ENCODE measurements at places on chromosomes 2 and 18. TPM values are rescaled to one million over a fixed set of nuclear protein-coding genes. Genes with fewer than 3 reads are reported as not detected.

The TLX2 gene
- total RNA-seq = 0.93 TPM

The CCBE1 gene
- total RNA-seq = 4.8 TPM

The ANKRD62 gene
- not detected for total RNA-seq

The CTAGE1 gene
- not detected for total RNA-seq

The ILKAP gene
- 38.9 TPM for total RNA-seq

The IL1RL2 gene
- total RNA-seq = 1.4 TPM

The ITGA4 gene
- total RNA-seq = 27.0 TPM

The NXPH2 gene
- 9.1 TPM for total RNA-seq

The SLC14A1 gene
- 7.1 TPM for total RNA-seq

The GREB1L gene
- 14.9 TPM for total RNA-seq

The PARD3B gene
- 36.2 TPM for total RNA-seq

The C2orf49 gene
- total RNA-seq = 38.8 TPM

The NYAP2 gene
- 8.2 TPM for total RNA-seq

The PROM2 gene
- 5.7 TPM for total RNA-seq

The RBKS gene
- 3.2 TPM for total RNA-seq

The IL36B gene
- not detected for total RNA-seq

The TNP1 gene
- total RNA-seq = not detected

The IKZF2 gene
- 29.0 TPM for total RNA-seq

The LHCGR gene
- total RNA-seq = 8.3 TPM

The SLC4A5 gene
- total RNA-seq = 36.3 TPM

The CLHC1 gene
- 40.6 TPM for total RNA-seq

The TMEM198 gene
- 8.6 TPM for total RNA-seq

The MC4R gene
- total RNA-seq = 1.2 TPM

The RAD51AP2 gene
- total RNA-seq = 0.27 TPM

The IL36RN gene
- total RNA-seq = 0.22 TPM

The GAD1 gene
- 25.1 TPM for total RNA-seq

The FBXO48 gene
- 1.7 TPM for total RNA-seq

The NT5DC4 gene
- 0.22 TPM for total RNA-seq

The GNAL gene
- 17.5 TPM for total RNA-seq

The TGFA gene
- 3.4 TPM for total RNA-seq

The SNED1 gene
- 16.0 TPM for total RNA-seq

The TGFBRAP1 gene
- total RNA-seq = 28.0 TPM

The STRADB gene
- total RNA-seq = 95.5 TPM

The REEP1 gene
- total RNA-seq = 34.9 TPM

The ALPP gene
- not detected for total RNA-seq

The GIGYF2 gene
- total RNA-seq = 168 TPM

The COL4A3 gene
- 15.6 TPM for total RNA-seq

The CD8B gene
- total RNA-seq = 0.71 TPM

The PSD4 gene
- 20.5 TPM for total RNA-seq

The CFAP65 gene
- total RNA-seq = not detected

The CD28 gene
- 2.7 TPM for total RNA-seq

The NOP58 gene
- total RNA-seq = 127 TPM

The HTR2B gene
- 1.0 TPM for total RNA-seq

The DSG4 gene
- not detected for total RNA-seq
